ENCODE measurements at places on chromosomes 2 and 18.
A peak's percentile ranks its signal among the peaks of the same experiment; 100 is the strongest.

GRCh38 chr2:212088353-212088752 is 450.2 kb downstream of the ERBB4 start:
- DNase-seq, result no peak

DNA sequence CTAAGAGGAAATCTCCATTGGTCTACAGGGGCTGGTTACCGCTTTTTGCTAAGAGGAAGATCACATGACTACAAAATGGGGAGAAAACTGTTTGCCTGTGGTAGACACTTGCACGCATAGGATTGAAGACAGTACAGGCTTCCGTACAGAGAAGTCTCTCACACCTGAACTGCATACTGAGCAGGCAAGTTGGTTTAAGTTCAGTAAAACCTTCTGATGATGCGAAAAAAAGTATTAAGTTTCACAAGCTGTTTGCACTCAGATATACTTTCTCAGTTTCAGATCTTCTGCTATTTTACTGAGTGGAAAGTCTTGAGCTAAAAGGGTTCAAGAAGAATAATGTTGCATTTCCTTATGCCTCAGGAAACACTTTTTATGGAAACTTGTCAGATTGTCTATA is 292.2 kb upstream of the MC4R start:
- no peak for DNase-seq

DNA sequence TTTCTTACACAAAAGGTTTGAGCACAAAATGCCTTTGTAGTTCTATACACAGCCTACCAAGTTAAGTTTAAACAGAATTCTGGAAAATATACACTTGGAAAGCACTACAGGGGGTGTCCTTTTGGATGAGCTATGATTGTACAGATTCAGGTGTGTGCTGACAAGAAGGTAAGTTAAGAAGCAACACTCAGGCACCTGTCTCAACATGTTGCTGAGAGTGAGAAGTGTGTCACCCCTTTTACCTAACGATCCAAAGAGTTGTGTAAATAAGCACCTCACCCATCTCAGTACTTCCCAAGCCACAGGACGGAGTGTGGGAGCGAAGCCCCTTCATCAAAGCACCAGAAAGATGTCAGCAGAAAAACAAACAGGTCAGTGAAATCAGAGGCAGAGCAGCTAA is 109.5 kb upstream of the DAPL1 start:
- DNase-seq, result no peak

- no peak for DNase-seq
These were observed 56.5 kb upstream of the ACVR1 start for GRCh38 chr2:157932480-157933159.

DNA sequence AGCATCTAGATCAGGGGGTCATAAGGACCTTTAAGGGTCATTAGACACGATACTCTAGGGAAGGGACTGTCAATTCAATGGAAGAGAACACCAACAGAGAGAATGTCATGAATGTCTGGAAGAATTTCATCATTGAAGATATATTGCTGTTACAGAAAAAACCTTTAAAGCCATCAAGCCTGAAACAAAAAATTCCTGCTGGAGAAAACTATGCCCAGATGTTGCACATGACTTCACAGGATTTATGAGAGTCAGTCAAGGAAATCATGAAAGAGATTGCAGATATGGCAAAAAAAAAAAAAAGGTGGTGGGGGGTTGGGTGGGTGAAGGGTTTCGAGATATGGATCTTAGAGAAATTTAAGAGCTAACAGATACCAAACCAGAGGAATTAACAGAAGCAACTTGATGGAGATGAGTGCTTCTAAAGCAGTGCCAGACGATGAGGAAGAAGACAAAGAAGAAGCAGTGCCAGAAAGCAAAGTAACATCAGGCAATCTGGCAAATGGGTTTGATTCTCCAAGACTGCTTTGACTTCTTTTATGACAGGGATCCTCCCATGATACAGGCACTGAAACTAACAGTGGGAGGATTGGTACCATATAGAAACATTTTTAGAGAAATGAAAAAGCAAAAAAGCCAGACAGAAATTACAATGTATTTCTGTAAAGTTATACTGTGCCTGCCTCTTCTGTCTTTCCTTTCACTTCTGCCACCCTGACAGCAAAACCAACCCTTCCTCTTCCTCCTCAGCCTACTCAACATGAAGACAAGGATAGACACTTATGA is 28.5 kb downstream of the MAP4K3 start:
- no peak for DNase-seq

- no peak for DNase-seq
These were observed 55.8 kb downstream of the SLC8A1 start for GRCh38 chr2:40396124-40396523.

DNA sequence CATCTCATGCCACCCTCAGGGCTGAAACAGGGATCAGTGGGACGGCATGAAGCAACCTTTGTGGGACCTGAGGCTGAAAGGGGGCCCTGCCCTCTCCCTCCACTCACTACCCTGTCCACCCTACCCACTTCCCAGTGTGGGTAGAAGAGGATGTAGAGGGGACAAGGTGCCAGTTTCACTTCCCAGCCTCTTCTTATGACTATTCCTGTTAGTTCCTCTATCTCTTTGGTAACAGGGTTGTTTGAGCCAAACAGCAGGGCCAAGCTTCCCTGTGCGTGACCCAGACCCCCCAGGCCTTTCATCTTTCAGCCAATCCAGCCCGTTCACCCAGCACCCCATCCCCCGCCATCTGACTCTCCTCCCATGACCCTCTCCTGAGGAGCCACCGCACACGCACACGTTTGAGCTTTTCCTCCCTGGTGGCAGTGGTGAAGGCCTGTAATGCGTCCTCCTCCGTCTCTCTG is 82.3 kb downstream of the STPG4 start:
- DNase-seq, result no peak

GRCh38 chr2:47783486-47784351 is 774 bp downstream of the MSH6 start:
- DNase-seq, result peak; percentile 81

DNA sequence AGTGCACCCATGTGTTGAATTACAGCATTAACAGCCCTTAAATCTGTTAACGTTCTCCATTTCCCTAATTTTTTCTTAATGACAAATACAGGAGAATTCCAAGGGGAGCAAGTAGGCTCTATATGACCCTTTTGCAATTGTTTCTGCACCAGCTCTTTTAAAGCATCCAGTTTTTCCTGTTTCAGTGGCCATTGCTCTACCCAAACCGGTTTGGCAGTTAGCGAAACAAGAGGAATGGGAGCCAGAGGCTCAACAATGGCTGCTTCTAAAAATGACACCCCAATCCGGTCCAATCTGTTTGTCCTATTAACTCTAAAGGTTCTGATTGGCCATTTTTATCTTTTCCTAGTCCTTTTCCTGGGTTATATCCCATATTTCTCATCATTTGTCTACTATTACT is 15.1 kb upstream of the SUCLG1 start:
- no peak for DNase-seq

GRCh38 chr18:75551071-75551470 is 123.6 kb upstream of the SMIM21 start:
- no peak for DNase-seq

DNA sequence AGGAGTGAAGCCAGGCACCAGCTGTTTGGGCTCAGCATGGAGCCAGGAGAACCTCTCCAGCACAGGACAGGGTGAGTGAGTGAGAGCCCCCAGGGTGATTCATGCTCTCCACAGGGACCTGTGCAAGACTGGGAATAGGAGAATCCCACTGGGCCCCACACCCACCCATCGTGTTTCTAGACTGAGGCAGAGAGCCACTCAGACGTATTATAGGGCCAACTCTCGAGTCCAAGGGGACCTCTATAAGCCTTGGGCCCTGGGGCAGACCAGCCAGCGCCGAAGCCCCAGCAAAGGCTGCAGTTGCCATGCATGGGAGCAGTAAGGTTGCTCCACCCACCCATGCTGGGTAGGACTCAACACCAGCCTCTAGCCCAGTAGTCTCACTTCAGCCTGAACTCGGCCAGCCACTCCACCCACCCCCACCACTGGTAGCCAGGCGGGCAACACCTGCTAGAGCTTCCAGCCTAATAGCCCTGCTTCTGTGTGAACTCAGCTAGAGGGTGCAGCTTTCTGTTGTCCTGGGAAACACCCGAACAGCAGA is 19.0 kb downstream of the PFN4 start:
- no peak for DNase-seq

- DNase-seq, result no peak
These were observed 47.4 kb upstream of the KDM3A start for GRCh38 chr2:86393521-86394491.

DNA sequence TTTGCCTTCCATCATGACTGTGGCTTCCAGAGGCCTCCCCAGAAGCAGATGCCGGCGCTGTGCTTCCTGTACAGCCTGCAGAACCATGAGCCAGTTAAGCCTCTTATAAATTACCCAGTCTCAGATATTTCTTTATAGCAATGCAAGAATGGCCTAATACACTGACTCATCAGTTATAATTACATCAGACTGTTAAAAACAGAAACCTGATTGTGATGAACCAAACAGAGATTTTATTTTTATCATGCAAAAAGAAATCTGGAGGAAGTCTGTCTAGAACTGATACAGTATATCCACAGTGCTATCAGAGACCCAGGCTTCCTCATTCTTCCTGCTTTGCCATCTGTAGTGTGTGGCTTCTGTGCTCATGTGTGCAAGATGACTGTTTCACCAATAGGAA is 93.4 kb upstream of the MEX3C start:
- no peak for DNase-seq

DNA sequence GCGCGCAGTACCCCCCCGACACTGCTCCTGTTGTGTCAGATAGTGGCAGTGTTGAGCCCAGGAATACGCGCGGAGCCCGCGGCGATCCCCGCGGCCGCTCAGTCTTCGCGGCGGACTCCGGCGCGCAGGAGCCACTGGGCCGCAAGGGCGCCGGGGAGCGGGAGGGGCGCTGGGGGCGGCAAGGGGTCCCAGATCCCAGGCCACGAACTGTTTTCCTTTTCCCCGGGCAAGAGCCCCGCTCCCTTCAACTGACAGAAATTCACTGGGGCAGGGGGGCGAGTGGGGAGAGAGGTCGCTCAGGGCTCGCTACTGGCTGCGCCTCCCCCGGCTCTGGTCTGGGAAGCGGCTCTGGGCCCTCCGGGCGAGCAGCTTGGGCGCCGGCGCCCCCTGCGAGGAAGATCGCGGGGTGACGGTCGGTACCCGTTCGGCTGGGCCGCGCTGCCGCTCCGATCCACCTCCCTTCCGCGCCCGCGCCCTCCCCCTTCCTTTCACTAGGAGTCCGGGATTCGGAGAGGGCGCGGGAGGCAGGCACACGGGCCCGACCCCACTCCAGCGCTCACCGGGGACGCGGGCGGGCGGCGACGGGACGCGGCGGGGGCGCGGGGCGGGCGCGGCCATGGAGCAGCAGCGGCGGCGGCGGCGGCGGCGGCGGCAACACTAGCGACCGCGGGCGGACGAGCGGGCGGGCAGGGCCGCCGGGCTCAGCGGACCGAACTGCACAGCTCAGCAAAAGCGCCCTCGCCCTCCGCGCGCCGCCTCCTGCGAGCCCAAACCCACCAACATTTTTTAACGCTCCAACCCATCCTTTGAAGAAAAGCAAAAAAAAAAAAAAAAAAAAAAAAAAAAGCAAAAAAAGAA is 1.4 kb upstream of the SETBP1 start:
- peak; percentile 84 for DNase-seq

DNA sequence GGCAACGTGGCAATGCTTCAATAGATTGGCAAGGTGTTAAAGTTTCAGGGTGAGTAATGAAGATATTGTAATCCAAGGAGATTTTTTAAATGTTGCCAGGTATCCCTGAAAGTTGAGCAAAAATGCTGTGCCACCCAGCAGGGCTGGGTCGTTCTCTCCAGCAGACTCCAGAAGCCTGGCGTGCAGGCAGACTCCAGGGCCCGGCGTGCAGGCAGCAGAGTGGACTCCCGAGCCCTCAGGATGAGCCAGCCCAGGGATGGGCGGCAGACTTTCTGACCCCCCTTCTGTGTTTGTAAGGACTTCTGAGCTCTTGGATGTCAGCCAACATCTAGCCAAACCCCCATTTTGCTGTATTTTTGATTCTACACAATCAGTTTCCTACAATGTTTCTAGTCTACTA is 289.1 kb downstream of the ZNF516 start:
- DNase-seq, result no peak

- no peak for DNase-seq
These were observed 203.4 kb upstream of the RND3 start for GRCh38 chr2:150690870-150691269.

DNA sequence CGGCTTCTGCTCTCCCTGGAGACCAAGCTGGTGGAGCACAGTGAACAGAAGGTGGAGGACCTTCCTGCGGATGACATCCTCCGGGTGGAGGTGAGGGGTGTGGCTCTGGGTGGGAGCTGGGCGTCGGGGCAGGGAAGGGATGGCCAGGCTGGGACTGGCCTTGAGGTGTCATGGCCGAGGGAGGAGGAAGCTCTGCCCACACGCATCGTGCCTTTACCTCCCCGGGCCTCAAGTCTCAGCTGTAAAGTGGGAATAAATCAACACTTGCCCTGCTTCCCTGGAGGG is 98.2 kb downstream of the DYSF start:
- DNase-seq, result no peak

- no peak for DNase-seq
These were observed 381.7 kb downstream of the NUP35 start for GRCh38 chr2:183505911-183506310.

GRCh38 chr2:25669520-25669919 is 3.9 kb downstream of the DTNB start:
- DNase-seq, result no peak

DNA sequence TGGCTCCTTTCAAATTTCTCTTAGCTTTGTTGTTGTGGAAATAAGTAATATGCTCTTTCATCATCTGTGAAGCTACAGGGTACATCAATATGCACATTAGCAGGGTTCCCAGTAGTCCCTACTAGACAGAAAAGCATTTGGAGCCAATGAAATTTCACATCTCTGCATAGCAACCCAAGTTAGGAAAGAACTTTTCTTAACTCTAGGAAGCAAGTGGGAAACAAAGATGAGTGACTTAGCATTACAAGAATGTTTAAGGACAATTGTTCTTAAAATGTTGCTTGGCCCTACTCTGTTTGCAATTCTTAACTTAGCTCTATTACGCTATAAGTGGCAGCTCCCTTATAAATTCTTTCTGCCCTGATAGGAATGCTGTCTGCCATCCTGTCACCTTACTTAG is 39.6 kb downstream of the ZEB2 start:
- DNase-seq, result no peak

GRCh38 chr2:190503088-190503487 is 31.4 kb downstream of the NEMP2 start:
- no peak for DNase-seq

GRCh38 chr2:64459575-64459974 is 5.6 kb downstream of the LGALSL start:
- no peak for DNase-seq

DNA sequence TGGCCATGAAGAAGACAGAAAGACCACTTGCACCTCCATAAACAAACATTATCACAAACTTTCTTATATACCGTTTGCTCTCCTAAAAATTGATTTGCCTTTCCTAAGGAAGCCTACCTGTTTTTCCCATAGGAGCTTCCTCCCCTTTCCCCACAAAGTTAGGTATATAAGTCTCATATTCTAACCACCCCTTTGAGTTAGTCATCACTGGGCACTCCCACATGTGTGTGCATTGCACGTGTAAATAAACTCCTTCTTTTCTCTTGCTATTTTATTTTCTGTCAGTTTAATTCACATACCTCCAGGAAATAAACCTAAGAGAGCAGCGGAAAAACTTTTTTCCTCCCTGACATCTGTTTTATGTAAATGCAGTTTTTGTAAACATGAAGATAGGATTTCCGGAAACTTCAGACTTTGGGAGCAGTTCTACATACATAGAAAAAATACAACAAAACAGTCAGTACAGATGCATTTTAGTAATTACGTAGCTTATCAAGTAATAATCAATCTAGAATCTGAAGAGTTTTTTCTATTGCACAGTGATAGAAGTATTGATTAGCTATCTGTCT is 46.6 kb downstream of the PLCL1 start:
- no peak for DNase-seq
